Esophagus squamous epithelium (tissue), 5 donors: ENCODE measurements at places on chromosomes 7 and 10.

GRCh38 chr10:14604181-14605142 is 170.2 kb downstream of the FAM107B start:
- H3K36me3 ChIP-seq: no peaks in the 10 kb centered on the region
- H3K4me1 ChIP-seq: peaks cover 19% of the 10 kb centered on the region
- DNase-seq: peak; percentile 7
- peak overlapping the region; percentile 67 for H3K4me3 ChIP-seq

- H3K27me3 ChIP-seq: no peaks in the 10 kb centered on the region
- H3K4me1 ChIP-seq: peaks cover 44% of the 10 kb centered on the region
- no peak for DNase-seq
- H3K4me3 ChIP-seq: no peak overlapping the region
- H3K36me3 ChIP-seq: no peaks in the 10 kb centered on the region
- H3K27ac ChIP-seq: peak overlapping the region; percentile 27
Observed at GRCh38 chr10:89476150-89476549, 59.2 kb downstream of the SLC16A12 start.

GRCh38 chr10:95860166-95860940 is 47.4 kb upstream of the CC2D2B start:
- DNase-seq: no peak
- H3K4me3 ChIP-seq: no peak overlapping the region
- no peaks in the 10 kb centered on the region for H3K36me3 ChIP-seq
- peaks cover 8% of the 10 kb centered on the region for H3K4me1 ChIP-seq
- H3K27me3 ChIP-seq: no peaks in the 10 kb centered on the region

DNA sequence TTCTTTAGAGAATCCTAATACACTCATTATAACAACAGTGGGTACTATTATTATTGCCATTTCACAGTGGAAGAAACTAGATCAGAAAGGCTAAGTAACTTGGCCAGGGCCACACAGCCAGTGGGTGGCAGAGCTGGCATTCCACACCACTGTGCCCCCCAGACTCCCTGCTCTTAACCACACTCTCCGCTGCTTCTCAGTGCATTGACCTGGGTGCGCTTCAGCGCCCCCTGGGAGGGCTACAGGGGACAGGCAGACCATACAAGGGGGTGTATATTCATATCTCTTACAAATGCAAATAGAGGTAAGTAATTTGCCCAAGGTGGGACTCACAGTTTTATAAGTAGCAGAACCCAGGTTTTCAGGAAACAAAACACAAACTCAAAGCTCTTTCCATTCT is 77.0 kb upstream of the NMT2 start:
- H3K27ac ChIP-seq: no peak overlapping the region
- H3K4me3 ChIP-seq: no peak overlapping the region
- H3K27me3 ChIP-seq: no peaks in the 10 kb centered on the region
- no peaks in the 10 kb centered on the region for H3K4me1 ChIP-seq
- DNase-seq: no peak
- H3K36me3 ChIP-seq: no peaks in the 10 kb centered on the region

DNA sequence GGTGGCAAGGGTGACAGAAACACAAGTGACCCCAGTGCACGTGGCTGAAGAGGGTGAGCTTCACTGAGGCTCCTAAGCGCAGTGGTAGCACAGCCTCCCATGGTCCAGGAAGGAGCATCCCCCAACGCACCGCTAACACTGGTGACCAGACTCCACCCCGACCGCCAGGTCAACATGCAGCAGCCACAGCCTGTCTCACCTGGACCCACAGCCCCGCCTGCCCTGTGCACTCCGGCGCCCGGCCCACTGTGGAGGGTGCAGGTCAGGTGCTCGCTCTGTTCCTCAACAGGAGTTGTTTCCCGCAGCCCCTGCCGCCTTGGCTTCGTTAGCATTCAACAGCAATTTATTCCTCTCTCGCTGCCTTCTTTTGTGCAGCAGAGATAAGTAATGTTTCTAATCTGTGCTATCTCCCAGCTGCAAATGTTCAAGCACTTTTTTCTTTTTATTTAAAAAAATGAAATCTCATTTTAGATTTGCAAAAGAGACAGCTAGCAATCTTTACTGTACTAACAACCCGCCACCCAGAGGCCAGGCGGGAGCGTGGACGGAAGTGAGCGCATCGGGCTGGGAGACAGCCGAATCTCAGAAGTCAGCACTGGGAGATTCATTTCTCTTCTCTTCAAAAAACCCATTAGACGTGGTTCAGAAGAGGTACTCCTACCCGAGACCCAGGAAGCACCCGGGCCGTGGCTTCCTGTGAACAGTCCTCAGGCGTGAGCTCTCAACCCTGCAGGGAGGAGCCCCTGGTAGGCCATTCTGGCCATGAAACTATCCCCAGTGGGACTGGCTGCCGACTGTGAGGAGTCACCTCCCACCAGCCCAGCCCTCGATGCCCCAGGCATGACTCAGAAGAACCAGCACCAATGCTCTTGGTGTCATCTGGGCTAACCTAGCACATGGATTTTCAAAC is 133.4 kb downstream of the MAD1L1 start:
- no peaks in the 10 kb centered on the region for H3K36me3 ChIP-seq
- peaks cover 9% of the 10 kb centered on the region for H3K4me1 ChIP-seq
- no peak overlapping the region for H3K27ac ChIP-seq

DNA sequence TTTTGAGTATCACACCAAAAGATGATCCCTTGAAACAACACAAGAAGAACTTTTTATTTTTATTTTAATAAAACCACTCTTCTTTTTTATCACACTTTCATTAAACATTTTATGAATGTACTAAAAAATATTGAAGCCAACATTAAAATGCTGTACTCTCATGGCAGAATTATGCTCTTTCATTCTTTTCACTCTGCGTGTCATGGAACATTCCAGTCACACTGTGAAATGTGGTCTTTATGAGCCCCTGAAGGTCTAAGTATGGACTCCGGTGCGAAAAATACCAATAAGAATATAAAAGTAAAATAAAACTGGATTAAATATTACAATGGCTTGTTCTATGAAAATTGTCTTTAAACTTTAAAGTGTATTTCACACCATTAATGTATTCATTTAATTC is 148.4 kb downstream of the TMEM26 start:
- DNase-seq: no peak
- no peaks in the 10 kb centered on the region for H3K27me3 ChIP-seq
- H3K4me1 ChIP-seq: no peaks in the 10 kb centered on the region
- H3K4me3 ChIP-seq: no peak overlapping the region
- no peak overlapping the region for H3K27ac ChIP-seq

GRCh38 chr10:71555724-71556119 is 159.0 kb downstream of the CDH23 start:
- H3K27me3 ChIP-seq: no peaks in the 10 kb centered on the region
- no peaks in the 10 kb centered on the region for H3K4me1 ChIP-seq
- no peaks in the 10 kb centered on the region for H3K36me3 ChIP-seq
- no peak for DNase-seq

GRCh38 chr10:64444564-64444963 is 923.4 kb downstream of the REEP3 start:
- no peaks in the 10 kb centered on the region for H3K36me3 ChIP-seq
- no peak for DNase-seq
- H3K4me1 ChIP-seq: no peaks in the 10 kb centered on the region
- no peak overlapping the region for H3K27ac ChIP-seq
- no peaks in the 10 kb centered on the region for H3K27me3 ChIP-seq

DNA sequence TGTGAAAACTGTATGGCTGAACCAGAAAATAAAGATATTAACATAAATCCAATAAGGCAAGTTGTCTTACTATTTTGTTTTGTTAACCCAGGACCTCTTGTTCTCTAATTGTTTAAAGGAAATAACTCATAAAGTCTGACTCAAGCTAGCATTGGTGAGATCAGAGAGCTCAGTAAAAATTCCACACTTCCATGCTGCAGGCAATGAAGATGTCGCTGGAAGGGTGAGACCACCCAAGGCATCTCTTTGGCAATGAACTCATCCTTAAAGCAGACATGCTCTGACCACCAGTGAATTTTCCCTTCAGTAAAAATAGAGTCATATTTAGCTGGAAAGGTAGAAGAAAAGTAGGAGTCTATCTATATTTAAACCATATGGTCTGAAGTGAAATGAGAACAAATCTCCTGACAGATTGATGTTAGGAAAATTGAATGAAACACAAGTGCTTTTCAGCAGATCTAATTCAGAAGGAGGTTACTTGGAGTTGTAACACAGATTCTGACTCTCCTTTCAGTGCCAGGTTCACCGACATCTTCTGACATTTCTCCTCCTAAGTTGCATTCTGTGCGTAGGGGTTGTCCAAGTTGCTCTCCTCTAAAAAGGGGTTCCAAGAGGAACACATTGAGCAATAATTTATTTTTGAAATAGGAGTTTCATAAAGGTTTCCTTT is 32.8 kb upstream of the VIPR2 start:
- no peak overlapping the region for H3K4me3 ChIP-seq
- DNase-seq: no peak
- no peak overlapping the region for H3K27ac ChIP-seq
- H3K27me3 ChIP-seq: no peaks in the 10 kb centered on the region
- H3K36me3 ChIP-seq: no peaks in the 10 kb centered on the region

- no peaks in the 10 kb centered on the region for H3K27me3 ChIP-seq
- no peaks in the 10 kb centered on the region for H3K4me1 ChIP-seq
- H3K27ac ChIP-seq: no peak overlapping the region
- DNase-seq: no peak
- H3K4me3 ChIP-seq: no peak overlapping the region
Observed at GRCh38 chr7:67637023-67637358, 640.4 kb downstream of the TYW1 start.

DNA sequence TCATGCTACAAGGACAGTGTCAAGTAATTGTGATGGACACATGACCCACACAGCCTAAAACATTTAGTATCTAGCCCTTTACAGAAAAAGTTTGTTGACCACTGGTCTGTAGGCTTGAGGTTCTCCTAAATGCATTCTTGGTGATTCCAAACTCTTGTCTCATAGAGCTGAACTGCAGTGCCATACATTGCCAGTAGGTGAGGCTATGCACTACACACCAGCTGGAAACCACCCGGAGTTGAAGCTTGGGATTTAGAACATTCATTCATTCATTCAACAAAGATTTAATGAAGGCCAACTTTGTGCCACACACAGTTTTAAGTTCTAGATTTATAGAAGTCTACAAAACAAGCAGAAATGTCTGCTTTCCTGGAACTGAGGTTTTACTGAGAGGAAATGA is 77.3 kb upstream of the TCF7L2 start:
- DNase-seq: no peak
- H3K36me3 ChIP-seq: no peaks in the 10 kb centered on the region

GRCh38 chr7:66265566-66265965 is 60.4 kb downstream of the TPST1 start:
- DNase-seq: no peak
- no peak overlapping the region for H3K27ac ChIP-seq
- H3K4me3 ChIP-seq: no peak overlapping the region
- peaks cover 3% of the 10 kb centered on the region for H3K4me1 ChIP-seq
- H3K36me3 ChIP-seq: no peaks in the 10 kb centered on the region

GRCh38 chr7:155763691-155764437 is 48.4 kb downstream of the SHH start:
- no peak overlapping the region for H3K4me3 ChIP-seq
- H3K4me1 ChIP-seq: no peaks in the 10 kb centered on the region
- H3K36me3 ChIP-seq: peaks cover 82% of the 10 kb centered on the region
- peak overlapping the region; percentile 47 for H3K27ac ChIP-seq

GRCh38 chr7:116027786-116028185 is 2.8 kb downstream of the TFEC start:
- no peaks in the 10 kb centered on the region for H3K27me3 ChIP-seq
- no peak overlapping the region for H3K4me3 ChIP-seq
- DNase-seq: no peak
- H3K27ac ChIP-seq: no peak overlapping the region
- no peaks in the 10 kb centered on the region for H3K4me1 ChIP-seq

DNA sequence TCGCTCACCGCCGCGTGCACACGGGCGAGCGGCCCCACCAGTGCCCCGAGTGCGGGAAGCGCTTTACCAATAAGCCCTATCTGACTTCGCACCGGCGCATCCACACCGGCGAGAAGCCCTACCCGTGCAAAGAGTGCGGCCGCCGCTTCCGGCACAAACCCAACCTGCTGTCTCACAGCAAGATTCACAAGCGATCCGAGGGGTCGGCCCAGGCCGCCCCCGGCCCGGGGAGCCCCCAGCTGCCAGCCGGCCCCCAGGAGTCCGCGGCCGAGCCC is 3.3 kb downstream of the REPIN1 start:
- DNase-seq: no peak
- no peak overlapping the region for H3K4me3 ChIP-seq

- H3K4me1 ChIP-seq: peaks cover 9% of the 10 kb centered on the region
- H3K36me3 ChIP-seq: no peaks in the 10 kb centered on the region
- DNase-seq: no peak
- no peaks in the 10 kb centered on the region for H3K27me3 ChIP-seq
- no peak overlapping the region for H3K4me3 ChIP-seq
Observed at GRCh38 chr10:113920875-113921274, 66.4 kb downstream of the NHLRC2 start.

DNA sequence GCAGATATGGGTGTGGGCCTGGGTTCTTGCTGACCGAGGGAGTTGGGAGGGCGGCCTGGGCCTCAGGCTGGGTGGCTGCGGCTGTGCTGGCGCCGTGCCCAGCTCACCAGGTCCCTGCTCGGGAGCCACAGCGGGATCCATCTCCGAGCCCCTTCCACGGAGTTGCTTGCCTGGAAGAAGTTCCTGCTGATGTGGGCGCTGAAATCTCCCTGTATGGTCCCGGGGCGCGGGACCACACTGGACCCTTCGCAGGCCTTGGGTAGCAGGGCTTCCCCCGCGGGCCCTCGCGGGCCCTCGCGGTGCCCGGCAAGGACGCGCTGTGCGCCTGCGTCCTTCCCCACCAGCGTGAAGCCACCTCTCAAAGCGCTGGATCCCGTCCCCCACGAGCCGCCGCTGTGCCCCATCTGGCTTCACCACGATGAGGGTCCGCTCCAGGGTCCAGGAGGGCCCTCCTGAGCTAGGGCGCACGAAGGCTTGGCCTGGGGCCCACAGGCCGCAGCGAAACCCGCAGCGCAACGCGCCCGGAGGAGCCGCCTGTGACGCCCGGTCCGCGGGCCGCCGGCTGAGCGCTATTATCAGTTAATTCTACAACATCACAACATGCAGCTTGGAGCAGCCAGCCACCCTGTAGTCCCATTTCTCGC is 31.5 kb downstream of the RAB19 start:
- no peak overlapping the region for H3K27ac ChIP-seq
- no peak overlapping the region for H3K4me3 ChIP-seq
- H3K4me1 ChIP-seq: no peaks in the 10 kb centered on the region
- no peak for DNase-seq
- no peaks in the 10 kb centered on the region for H3K27me3 ChIP-seq

DNA sequence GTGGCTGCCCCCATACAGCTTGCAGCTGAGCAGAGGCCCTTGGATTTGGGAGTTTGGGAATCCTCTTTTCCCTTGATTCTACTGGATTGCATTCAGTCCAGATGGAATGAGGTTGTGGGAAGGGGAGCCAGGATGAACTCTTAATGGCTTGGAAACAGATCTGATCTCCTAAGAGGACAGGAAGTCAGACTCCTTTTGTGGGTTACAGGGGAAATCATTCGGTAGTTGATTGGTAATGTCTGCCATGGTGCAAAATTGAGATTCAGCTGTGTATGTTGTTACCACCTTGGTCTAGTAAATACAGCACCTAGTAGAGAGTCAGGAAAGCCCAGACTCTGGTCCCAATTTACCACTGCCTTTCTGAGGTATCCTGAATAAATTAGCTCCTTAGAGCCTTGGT is 144.2 kb upstream of the TNRC18 start:
- peaks cover 30% of the 10 kb centered on the region for H3K27me3 ChIP-seq
- H3K27ac ChIP-seq: no peak overlapping the region
- DNase-seq: no peak
- peaks cover 26% of the 10 kb centered on the region for H3K4me1 ChIP-seq
- H3K36me3 ChIP-seq: no peaks in the 10 kb centered on the region

GRCh38 chr10:48251152-48251524 is 23.4 kb downstream of the FRMPD2 start:
- H3K36me3 ChIP-seq: no peaks in the 10 kb centered on the region
- no peak for DNase-seq
- H3K27me3 ChIP-seq: no peaks in the 10 kb centered on the region
- H3K4me3 ChIP-seq: no peak overlapping the region
- H3K4me1 ChIP-seq: peaks cover 18% of the 10 kb centered on the region
